ENCODE measurements at places on chromosomes 6 and 20.

DNA sequence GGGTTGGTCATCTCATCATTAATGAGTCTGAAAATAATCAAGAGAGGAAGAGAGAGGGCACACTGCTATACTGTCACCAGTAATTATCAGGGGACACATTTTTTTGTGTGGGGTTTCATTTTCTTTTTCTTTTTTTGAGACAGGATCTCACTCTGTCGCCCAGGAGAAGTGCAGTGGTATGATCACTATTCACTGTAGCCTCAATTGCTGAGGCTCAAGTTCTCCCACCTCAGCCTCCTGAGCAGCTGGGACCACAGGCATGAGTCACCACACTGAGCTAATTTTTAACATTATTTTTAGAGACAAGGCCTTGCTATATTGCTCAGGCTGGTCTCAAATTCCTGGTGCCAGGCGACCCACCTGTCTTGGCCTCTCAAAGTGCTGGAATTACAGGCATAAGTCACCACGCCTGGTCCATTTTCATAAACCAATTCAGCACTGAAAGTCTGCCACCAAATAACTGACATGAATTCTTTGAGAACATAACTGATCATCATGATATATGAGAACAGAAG, 43.3 kb downstream of the EPHA7 start:
- DNase-seq = no peak

- no peak for DNase-seq
Measured at GRCh38 chr6:158999154-158999665, 792 bp downstream of the RSPH3 start.

GRCh38 chr20:24764027-24764793, 184.9 kb upstream of the CST7 start:
- DNase-seq = no peak

DNA sequence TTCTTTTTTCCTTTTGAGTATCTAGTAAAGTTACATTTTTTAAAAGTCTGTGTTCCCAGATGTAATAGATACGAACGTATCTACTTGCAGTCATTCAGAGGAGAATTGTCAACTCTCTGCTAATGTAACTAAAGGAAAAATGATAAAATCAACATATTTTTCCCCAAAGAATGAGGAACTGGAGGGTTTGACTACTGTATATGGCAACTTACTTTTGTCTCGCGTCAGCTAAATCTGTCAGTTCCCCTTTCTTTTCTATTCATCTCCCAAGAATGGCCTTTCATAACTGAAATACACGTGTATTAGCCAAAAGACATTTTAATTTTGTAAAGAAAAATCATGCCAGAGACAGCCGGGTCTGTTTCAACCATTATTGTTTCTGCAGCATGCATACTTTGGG, 5.4 kb downstream of the EYA2 start:
- DNase-seq = no peak

DNA sequence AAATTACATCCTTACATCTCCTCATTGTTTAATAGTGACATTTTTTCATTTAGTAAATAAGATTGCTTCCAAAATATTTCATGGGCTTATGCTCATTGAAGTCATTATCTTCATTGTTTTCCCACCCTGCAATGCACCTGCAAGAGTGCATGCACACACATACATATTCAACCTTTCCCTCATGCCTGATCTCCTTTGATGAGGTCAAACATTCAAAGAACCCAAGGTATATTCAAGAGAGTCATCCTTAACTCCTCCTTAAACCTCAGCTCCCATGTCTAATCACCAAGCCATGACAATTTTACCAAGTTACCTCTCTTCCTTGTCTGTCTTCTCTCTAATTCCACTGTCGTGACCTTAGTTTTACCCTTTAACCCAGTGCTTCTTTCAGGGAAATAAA, 56.5 kb downstream of the HIVEP2 start:
- no peak for DNase-seq

- no peak for DNase-seq
Measured at GRCh38 chr6:8639928-8640649, 204.7 kb upstream of the SLC35B3 start.
